ENCODE measurements at places on chromosomes 1 and 21.

DNA sequence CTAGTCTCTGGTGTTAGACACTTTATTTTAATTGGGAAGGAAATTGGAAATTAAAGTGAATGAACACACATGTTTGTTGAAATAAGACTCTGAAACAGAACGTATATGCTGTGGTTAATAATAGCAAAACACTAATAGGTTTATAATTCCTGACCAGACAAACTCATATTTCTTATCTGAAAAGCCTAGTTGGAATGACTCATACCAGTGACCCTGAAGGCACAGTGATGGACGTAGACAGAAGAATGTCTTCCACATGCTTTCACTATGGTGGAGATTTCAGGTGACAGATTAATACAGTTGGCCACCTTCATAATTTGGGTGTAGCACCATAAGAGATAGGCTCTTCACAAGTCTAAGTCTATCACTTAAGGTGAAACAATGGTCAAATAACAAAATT lies 83.0 kb upstream of the COL11A1 start:
- DNase-seq: no peak

GRCh38 chr1:180221462-180221861 lies 8.6 kb upstream of the LHX4 start:
- no peak for DNase-seq

GRCh38 chr1:56235909-56236510 lies 343.4 kb downstream of the PLPP3 start:
- no peak for DNase-seq

- DNase-seq: no peak
These were observed 30.2 kb downstream of the ZZZ3 start for GRCh38 chr1:77652268-77652667.

DNA sequence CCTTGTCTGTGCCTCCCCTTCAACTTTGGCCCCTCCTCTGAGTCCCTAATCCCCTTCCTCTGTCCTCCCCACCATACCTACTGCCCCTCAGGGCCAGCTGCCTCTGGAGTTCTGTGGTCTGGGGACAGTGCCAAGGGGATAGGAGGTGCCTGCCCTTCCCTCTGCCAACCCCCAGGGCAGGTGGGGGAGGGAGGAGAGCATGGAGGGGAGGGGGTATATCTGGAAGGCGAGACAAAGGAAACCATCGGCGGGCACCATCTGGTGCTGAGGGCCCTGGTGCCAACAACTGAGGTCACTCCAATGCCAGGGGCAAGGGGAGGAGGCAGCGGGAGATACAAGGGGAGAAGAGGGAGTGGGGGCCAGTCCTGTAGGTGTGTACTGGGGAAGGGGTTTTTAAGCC lies 9.6 kb downstream of the RAB25 start:
- DNase-seq: no peak

DNA sequence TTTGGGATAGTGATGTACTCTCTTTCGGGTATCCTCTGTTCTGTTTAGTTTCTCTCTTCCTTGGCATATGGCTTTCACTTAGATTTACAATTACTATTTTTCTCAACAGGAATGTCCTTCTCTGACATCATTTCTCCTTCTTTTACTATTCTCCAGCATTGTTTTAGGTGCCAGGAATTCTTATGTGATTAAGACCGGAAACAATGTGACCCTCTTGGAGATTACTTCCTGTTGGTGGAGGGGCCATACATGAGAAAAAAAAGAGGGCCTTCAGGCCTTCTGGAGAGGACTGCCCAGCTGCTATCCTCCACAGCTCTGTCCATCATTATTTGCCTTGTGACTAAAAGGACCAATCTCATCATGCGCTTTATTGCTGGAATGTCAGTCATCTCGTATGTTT lies 50.4 kb upstream of the ADAMTS5 start:
- no peak for DNase-seq

DNA sequence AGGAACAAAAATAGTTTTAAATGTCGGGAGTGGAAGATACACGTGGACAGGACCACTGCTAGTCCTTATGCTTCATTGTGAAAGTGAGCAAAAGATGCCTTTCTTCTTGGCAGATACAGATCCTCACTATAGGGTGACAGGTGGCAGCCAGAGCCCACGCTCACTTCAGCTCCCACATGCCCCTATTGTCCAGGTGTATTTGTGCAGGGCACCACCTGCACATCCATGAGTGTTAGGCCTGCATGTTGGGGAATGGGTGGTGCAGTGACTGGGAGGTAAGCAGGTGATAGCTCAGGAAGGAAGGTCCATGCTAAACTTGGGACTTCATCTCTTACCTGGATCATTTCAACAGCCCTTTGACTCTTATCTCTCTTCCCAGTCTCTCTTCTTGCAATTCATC lies 27.4 kb downstream of the SLC5A9 start:
- DNase-seq: no peak

DNA sequence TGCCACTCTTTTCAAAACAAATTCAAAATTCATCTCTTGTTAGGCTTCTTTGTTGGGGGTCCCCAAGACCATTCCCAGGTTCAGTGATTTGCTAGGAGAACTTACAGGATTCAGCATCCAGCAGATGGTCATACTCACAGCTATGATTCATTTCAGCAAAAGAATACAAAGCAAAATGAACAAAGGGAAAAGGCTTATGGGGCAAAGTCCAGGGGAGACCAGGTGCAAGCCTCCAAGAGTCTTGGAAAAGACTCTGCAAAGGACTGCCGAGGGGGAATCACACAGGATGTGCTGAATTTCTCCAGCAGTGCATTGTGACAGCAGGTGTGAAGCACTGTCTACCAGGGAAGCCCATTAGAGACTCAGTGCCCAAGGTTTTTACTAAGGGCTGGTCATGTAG lies 7.3 kb downstream of the TRAF5 start:
- no peak for DNase-seq

DNA sequence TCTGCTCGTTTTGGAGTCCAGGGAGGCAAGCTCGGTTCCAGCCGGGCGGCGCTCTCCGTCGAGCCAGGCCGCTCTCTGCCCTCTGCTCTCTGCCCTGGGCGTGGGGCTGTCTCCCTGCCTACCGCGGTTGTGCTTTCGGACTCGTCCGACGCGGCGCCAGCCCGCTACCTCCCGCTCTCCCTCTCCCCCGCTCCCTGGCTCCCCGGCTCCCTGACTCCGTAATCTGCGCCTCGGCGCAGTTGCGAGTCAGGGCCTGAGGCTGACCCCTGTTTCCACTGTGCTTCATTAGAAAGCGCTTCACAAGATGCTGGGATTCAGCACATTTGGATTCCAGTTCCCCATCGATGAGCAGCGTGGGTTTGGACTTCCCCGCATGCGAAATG lies 2.2 kb downstream of the SOX13 start:
- DNase-seq: no peak

DNA sequence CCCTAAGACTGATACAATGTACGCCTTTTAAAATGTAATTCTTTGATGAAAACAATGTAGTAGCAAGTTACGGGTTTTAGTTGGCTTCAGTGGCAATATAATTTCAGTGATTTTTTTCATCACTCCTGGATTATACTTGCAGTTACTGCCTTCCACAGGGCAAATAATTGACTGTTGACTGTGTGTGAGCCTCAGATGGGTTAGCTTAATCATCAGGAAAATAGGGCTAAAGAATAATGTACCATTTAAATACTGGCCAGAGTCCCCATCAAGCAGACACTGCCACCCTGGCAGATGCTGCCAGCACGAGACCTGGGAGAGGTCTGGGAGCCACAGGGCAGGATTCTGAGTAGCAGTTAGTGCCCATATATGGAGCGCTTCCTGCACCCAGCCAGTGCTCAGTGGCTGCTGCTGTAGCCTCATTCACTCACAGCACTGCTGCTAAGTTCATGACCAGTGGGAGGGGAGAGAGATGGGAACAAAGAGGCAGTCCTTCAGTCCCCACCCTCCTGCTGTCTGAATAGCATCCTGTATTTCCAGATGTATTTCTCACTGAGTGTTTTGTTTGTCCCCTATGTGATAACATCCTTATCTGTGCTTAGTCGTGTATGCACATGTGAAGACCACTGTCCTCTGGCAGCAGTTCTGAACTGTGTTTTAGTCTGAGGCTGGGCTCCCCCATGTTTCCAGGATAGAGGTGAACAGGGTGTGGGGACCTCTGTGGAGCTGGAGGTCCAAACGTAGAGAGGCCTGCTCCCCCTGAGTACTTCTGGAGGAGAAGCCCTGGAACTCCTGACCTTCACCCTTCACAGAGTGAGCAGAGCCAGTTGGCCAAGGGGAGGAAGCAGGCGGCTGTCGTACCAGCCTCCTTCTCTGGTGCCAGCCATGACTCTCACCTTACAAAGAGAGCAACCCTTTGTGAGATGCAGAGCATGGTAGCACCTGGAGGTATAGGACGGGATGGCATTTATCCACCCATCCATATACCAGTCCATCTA lies 80.4 kb downstream of the ADARB1 start:
- DNase-seq: no peak

- no peak for DNase-seq
These were observed 711.1 kb upstream of the CHRM3 start for GRCh38 chr1:238675221-238675620.

GRCh38 chr1:172107316-172107975 lies 266.1 kb downstream of the DNM3 start:
- no peak for DNase-seq

- no peak for DNase-seq
These were observed 139.9 kb upstream of the ZNF644 start for GRCh38 chr1:91161749-91162148.

- no peak for DNase-seq
These were observed 84.5 kb upstream of the C1orf174 start for GRCh38 chr1:3984586-3984985.

- no peak for DNase-seq
These were observed 3.1 kb downstream of the CNIH3 start for GRCh38 chr1:224619209-224619608.

GRCh38 chr1:38872401-38873026 lies 634 bp downstream of the MYCBP start:
- no peak for DNase-seq

DNA sequence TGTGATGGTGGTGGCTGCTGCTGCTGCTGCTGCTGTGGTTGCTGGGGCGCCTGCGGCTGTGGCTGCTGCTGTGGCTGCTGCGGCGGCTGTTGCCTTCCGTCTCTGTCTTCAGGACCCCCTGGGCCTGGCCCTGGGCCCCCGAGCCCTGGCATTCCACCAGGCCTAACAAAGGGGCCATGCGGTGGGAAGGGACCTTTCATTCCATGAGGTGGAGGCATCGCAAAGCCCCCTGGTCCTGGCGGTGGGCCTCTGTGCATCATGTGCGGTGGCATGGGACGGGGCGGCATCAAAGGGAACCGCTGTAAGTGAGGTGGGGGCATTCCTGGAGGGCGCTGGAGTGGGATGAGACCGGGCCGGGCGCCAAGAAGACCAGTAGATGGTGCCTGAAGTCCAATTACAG lies 12.4 kb downstream of the SOD1 start:
- DNase-seq: no peak

DNA sequence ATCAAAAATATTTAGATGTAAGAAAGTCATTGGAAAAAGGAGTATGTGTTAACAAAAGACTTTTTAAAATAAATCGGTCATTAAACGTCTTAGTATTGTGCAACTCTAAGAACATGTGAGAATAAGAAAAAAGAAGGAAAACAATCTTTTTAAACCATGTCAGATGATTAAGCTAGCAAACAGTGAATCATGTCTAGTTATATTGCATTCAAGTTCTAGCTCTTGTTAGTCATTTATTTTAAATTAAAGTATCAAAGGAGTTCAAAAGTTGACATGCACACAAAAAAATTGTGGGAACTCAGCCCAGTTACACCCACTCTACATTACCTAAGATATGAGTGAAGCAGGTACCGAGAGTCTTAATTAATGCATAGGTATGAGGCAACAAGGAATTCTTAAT lies 9.8 kb downstream of the FRRS1 start:
- no peak for DNase-seq

DNA sequence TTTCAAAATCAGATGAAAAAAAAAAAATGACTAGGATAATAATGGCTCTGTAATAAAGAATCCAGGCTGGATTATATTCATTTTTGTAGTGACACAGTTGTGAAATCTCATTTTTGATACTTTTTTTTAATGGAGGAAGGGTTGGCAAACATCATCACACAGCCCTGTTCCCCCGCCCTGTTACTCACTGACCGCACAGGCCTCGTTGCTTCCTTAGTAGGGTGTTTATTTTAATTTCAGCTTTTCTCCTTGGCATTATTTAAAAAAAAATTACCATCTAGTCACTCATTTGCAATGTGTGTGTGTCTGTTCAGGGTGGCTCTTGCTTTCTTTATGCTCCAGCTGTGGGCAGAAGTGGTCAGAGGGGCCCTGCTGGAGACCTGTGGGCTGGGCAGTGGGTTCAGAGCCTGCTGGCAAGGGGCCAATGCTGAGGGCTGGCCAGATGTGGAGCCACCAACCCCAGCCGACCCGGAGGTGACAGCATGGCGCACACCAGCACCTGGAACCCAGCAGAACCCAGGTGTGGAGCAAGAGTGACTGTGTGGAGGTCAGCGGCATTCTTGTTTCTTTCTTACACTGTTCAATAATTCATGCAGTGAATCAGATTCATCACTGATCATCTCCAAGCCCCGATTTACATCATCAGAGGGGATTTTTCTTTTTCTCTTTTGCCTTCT lies 44.6 kb downstream of the ZSCAN20 start:
- DNase-seq: no peak

DNA sequence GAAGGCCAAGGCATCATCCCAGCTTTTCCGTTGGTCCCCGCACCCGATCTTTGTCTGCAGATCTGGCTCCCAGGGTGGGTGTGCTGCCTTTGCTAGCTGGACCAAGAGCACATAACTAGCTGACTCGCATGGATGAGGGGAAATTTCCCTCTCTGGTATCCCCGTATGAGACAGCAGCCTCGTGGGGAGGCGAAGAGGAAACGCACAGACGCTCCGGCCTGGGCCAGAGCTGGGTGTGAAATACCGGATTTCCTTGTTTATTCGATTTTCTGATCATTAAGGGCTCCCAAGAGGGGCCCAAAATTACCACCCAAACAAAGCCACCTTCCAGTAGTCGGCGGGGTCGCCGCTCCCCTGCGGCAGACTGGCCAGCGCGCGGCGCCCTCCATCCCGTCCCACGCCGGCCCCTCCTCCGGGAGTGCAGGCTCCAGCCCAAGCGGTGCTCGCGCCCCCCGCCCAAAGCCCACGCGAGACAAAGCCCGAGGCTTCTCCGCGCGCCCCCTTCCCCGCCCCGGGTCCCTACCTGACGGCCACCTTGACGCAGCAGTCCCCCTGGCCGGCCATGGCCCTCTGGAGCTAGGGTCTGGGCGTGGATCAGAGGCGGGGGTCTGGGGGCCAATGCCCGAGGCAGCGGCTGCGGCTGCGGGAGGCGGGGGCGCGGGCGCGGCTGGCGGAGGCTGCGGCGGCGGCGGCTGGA lies 546 bp downstream of the KIF21B start:
- DNase-seq: peak; percentile 41

- no peak for DNase-seq
These were observed 268.4 kb upstream of the DUSP10 start for GRCh38 chr1:222010306-222010705.

Data from activated CD8-positive, alpha-beta memory T cell treated with anti-CD3 and anti-CD28 coated beads, Interleukin-2, amount 50 U/mL, for 4 hours (primary cell).